Activated effector memory CD4-positive, alpha-beta T cell treated with Interleukin-2 at 50 U/mL for 16 hours (primary cell): ENCODE measurements at places on chromosomes 16 and 17.

DNA sequence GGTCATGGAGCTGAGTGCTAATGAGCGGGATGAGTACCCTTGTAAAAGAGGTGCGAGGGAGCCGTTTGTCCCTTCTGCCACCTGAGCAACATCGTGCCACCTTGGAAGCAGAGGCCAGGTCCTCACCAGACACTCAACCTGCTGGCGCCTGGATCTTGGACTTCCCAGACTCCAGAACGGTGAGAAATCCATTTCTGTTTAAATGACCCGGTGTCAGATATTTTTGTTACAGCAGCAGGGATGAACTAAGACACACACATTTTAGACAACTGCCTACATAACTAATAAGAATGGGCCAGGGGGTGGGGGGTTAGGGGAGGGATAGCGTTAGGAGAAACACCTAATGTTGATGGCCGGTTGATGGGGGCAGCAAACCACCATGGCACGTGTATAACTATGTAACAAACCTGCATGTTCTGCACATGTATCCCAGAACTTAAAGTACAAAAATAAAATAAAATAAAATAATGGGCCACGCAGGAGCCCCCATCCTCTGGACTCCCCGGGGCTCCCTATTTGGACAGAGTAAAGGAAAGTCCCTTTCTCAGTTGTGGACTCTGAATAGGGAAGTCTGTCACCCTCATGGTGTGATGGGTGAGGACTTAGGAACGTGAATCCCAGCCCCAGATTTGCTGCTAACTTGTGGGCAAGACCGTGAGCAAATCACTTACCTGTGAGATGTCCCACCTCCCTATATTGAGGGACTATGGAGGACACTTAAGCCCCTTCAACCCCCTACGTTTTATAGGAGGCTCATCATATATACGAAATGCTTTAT lies 60.6 kb upstream of the DNAH17 start:
- DNase-seq = no peak

GRCh38 chr16:13936596-13937081 lies 16.7 kb downstream of the ERCC4 start:
- DNase-seq = no peak

- DNase-seq = no peak
These were observed 970 bp upstream of the TRAF7 start for GRCh38 chr16:2154533-2155090.

DNA sequence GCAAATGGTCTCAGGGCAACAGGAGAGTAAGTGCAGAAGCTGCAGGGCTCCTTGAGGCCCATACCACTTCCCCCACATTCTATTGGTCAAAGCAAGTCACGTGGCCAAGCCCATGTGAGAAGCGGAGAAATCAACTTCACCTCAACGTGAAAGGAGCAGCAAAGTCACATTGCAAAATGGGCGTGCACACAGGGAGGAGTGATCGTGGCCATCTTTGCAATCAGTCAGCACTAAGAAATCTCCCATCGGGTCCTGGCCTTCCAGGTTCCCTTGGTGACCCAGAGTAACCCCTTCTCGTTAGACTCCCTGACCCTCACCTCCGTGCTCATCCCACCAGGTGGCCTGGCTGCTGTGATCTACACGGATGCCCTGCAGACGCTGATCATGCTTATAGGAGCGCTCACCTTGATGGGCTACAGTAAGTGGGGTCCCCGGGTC lies 38.0 kb downstream of the SLC5A11 start:
- no peak for DNase-seq

GRCh38 chr17:29401258-29401657 lies 11.1 kb downstream of the TAOK1 start:
- DNase-seq = no peak

DNA sequence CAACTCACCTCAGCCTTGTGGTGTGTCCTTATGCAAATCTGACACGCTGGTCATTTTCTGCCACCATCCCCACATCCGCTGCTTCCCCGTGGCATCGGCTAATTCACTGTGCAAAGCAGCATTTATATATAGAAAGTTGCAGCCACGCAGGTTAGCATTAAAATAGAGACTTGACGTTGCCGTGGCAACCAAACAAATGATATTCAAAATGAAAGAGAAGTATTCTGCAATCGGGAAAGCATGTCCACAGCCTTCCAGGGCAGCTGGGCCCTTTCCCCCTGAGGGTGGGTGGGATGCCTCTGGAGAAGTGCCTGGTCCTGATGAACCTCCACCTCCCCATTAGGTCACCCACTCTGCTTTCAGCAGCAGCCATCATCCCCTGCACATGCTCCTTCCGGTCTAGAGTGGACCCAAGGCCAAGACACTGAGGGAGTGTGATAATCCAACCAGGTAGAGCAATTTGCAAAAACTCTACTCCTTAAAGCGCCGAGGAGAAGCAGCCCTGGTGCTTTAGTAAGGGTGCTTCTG lies 138.7 kb downstream of the GAS7 start:
- no peak for DNase-seq

GRCh38 chr17:81519284-81520020 lies 6.9 kb upstream of the ACTG1 start:
- peak; percentile 63 for DNase-seq

GRCh38 chr16:77220427-77220826 lies 21.2 kb downstream of the SYCE1L start:
- DNase-seq = no peak

DNA sequence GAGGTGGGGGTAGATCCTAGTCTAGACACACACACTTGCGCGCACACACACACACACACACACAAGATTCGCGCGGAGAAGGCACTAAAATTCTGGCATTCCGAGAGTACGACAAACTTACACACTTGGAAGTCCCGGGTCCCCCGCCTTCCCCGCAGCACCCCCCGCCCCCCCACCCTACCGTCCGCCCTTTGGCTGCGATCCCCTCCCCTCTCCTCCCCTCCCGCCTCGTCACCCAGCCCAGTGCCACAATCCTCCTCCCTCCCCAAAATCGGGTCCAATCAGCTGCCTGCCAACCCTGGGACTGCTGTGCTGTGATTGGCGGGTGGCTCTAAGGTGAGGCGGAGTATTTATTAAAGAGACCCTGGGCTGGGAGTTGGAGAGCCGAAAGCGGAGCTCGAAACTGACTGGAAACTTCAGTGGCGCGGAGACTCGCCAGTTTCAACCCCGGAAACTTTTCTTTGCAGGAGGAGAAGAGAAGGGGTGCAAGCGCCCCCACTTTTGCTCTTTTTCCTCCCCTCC lies at the start of gene SOX9:
Gene SOX9 (plus strand): TSS at position 379 of the 522 bp plus-strand sequence. CDS start 372 bp downstream, outside the sequence.
- no peak for DNase-seq

- no peak for DNase-seq
These were observed 944.0 kb downstream of the KCNJ2 start for GRCh38 chr17:71113347-71113746.

GRCh38 chr17:80621335-80621996 lies 76.8 kb downstream of the RPTOR start:
- no peak for DNase-seq

- no peak for DNase-seq
These were observed 279.6 kb downstream of the MAF start for GRCh38 chr16:79320956-79321355.

GRCh38 chr17:74864866-74865395 lies 5.2 kb upstream of the GRIN2C start:
- DNase-seq = peak; percentile 60

DNA sequence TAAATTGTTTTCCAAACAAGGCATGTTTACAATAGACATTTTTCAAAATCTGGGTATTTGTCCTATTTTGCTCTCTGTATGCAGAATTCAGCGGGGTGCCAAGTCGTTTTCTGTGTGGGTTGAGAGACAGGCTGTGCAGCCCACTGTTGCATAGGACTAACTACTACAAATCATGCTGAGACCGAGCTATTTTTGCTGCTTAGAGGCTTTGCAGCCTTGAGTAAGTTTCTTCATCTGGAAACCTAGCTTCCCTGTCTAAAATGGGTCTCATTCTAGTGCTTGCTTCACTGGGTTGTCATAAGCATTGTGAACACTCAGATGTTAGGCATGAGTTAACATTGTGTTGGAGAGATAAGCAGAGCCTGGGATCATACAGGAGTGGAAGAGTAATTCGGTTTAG lies 1.3 kb downstream of the PRPSAP2 start:
- no peak for DNase-seq

DNA sequence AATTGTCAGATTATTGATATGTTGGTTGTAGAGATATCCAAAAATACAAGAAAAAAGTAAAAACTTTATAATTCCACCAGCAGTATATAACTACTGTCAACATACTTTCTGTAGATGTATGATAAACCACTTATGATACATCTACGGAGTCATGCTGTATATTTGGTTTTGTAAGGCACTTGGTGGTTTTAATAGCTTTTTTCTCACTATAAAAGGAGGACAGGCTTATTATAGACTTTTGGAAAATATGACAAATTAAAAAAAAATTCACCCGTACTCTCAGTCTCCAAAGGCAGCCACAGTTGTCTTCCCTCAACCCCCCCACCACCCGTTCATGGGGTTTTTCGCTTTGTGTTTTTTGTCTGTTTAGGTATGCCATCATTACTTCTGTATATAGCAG lies 14.8 kb downstream of the RAI1 start:
- no peak for DNase-seq

GRCh38 chr16:21656795-21657768 lies 4.7 kb upstream of the IGSF6 start:
- no peak for DNase-seq

DNA sequence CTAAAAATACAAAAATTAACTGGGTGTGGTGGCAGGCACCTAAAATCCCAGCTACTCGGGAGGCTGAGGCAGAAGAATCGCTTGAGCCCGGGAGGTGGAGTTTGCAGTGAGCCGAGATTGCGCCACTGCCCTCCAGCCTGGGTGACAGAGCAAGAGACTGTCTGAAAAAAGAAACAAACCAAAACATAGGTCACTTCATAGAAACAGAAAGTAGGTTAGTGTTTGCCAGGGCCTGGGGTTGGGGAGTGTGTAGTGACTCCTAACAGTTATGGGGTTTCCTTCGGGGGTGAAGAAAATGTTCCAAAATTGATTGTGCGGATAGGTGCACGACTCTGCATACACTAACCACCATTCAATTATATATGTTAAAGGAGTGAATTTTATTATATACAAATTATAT lies 59.2 kb downstream of the ATP2C2 start:
- no peak for DNase-seq

DNA sequence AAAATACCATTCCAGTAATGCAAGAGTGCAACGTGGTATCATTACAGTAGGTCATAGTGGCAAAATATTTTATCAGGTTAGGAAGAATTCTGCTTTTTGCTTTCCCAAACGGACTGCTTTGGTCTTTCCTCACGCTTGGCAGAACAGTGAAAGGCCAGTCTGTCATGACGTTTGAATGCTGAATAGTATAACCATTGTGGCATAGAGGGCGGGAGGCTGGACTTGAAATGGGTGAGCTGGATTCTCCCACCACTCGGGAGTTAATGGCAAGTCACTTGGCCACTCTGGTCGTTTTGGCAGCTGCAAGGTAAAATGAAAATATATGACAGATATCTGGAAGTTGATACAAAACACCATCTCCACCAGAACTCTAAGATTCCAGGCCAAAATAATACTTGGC lies 391.2 kb downstream of the MAF start:
- no peak for DNase-seq

DNA sequence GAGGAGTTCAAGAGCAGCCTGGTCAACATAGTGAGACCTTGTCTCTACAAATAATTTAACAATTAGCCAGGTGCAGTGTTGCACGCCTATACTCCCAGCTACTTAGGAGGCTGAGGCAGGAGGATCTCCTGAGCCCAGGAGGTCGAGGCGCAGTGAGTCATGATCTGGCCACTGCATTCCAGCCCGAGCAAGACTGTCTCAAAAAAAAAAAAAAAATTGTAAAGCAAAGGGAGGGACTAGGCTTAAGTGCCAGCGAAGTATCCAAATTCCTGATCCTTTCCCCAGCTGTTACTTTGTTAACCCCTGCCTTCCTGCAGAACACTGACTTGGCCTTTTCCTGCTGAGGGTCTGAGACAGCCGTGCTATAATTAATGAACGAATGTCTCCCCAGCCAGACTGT lies 2.7 kb downstream of the GDPD3 start:
- DNase-seq = no peak

DNA sequence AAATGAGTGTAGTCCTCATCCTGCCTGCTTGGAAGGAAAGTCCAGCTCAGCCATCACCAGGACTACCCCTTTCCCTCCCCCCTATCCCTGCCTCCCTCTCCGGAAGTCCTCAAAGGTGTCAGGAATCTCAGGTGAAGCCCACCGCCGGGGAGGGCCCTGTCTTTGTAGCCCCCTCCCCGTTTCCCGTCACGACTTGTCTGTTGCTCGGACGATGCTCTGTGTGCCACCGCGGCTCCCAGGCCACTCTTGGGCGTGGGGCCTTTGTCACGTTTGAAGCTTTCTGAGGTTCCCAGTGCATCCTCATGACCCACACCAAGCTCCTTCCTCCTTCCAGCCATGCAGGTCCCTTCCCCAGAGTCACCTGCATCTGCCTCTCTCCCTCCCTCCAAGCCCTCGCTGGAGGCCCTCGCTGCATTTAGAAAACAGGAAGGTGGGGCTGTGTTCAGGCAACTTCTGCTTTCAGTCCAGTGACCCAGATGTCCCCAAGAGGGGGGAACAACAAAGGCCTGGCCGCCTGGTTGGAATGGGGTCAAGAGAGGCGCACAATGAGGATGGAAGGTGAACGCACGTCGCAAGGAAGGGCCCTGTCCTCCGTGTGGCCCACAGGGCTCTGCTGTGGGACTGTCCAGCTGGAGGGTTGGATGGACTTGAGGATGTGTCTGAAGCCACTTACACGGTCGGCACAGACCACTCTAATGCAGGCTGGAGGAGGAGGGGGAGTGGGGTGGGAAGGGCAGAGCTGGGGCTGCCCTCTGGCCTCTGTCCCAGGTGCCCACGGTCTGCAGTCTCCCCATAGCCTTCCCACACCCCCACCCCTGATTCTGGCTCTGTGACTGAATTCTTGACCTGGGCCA lies 59.9 kb downstream of the OR1D5 start:
- DNase-seq = no peak

GRCh38 chr17:15384142-15384787 lies 42.9 kb upstream of the TEKT3 start:
- DNase-seq = no peak

DNA sequence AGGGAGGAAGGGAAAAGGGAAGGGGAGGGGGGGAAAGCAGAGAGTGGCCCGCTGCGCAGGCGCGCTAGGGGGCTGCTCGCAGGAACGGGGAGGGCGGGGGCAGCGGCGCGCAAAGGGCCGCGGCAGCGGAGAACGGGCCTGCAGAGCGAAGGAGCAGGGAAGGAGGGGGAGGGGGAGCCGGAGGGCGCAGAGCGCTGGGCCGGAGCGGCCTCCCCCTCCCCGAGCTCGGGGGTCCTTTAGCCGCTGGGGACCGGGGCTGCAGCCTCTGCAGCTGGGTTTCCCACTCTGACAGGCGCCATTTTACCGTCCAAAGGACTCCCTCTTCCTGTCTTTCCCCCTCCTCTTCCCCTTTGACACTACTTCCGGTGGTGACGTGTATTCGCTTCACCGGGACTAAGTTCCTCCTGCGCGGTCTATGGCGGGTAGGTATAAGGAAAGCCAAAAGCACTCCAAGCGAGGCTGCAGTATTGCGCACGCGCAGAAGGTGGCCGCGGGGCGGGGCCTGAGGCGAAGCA lies at the start of gene CTDNEP1:
Gene CTDNEP1 (minus strand): TSS at position 74 of the 515 bp plus-strand sequence. CDS start 438 bp downstream, outside the sequence.
- DNase-seq = peak; percentile 94

- DNase-seq = no peak
These were observed 14.7 kb upstream of the TBX2 start for GRCh38 chr17:61384692-61385576.

- no peak for DNase-seq
These were observed 667 bp downstream of the PSMD3 start for GRCh38 chr17:39981207-39981741.

- DNase-seq = peak; percentile 29
These were observed at the start of gene CACNA1H for GRCh38 chr16:1152651-1153259. Gene CACNA1H, plus strand, starts transcription at chr16:1153106. Its CDS starts 632 bp downstream, at chr16:1153738.

GRCh38 chr16:55077266-55077665 lies 146.6 kb downstream of the IRX5 start:
- DNase-seq = no peak
